CD8-positive, alpha-beta T cell (primary cell): ENCODE measurements at places on chromosomes 2 and 18.

DNA sequence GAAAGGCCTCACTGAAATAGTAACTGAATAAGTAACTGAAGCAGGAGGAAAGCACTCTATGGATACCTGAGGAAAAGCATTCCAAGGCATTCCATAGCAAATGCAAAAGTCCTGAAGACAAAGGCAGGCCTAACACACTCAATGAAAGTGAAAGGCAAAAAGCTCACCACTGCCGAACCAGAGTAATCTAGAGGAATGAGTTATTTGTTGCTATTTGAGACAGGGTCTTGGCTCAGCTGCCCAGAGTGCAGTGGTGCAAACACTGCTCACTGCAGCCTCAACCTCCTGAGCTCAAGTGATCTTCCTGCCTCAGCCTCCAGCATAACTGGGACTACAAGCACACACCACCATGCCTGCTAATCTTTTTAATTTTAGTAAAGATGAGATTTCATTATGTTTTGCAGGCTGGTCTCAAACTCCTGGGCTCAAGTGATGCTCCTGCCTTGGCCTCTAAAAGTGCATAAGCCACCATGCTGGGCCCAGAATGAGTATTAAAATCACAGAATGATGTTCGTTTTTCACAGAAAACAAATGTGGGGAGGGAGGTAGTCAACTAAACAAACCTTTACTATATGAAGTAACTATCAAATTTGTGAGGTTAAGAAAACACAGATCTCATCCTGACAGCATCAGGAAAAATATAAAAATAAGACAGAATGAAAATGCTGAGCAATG is 17.9 kb downstream of the PIAS2 start:
- DNase-seq = no peak

DNA sequence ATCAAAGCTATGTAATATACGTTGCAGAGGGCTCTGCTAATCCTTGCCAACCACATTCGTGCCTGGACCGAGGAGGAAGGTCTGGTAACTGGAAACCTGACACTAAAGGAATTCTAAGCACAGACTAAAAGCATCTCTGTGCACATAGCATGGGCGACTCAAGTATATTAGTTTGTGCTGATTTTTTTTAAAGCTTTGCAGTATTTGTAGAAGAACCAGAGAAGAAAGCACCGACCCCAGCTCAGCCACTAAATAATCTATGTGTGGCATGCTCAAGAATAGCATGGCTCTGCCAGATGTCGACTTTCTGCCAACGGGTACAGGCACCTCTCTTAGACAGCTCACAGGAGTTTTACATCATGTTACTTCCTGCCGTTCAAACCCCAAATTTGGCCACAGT is 73.2 kb upstream of the NRP2 start:
- no peak for DNase-seq

DNA sequence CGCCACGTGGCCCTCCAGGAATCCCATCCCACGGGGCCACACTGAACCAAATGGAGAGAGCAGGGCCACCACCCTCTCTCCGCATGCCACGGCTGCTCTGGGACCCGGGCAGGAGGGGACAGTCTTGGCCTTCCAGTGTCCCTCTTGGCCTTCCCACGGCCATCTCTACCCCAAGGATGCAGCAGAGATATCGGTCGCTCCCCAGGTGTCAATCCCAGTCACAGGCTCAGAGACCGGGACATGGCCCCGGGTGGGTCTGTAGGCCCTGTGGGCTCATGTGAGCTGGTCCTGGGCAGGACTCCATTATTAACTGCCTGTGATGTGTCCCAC is 15.3 kb downstream of the CAPN10 start:
- no peak for DNase-seq

GRCh38 chr2:20378891-20379519 is 28.4 kb upstream of the PUM2 start:
- DNase-seq = no peak

DNA sequence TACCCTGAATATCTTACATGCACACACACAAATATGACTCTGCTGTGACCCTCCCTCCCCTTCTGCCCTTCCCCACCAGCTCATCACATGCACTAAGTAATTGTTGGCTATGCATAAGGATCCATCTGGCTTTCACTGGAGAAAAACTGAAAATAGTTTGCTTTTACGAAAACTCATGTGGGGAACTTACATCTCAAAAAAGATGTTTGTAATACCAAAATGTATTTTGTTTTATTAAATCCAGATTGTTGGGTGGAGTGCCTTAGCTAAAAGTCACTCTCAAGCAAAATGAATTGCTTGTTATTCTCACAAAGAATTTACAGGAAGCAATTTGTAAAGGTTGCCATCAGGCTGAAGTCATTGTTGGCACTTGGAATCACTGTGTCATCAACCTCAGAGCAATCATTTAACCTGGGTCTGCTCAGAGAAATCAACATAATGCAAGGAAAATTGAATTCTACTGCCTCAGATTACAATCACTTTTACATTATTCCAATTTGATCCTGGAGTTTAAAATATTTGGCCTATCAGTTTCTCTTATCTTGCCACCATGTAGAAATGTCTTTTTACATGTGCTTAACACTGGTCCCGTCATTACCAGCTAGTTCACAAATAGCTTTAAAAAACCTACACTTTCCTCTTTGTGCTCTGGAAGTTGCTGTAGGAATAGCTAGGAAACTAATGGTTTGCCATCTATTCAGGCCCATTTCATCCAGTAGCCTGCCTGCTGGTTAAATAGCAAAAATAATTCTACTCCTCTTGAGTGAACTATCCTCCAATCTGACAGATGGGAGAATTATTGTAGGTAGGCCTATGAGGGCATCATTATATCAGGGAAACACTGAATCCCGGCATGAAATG is 90.3 kb upstream of the TMEM17 start:
- DNase-seq = no peak

GRCh38 chr18:46466234-46467160 is 190.5 kb downstream of the LOXHD1 start:
- no peak for DNase-seq

DNA sequence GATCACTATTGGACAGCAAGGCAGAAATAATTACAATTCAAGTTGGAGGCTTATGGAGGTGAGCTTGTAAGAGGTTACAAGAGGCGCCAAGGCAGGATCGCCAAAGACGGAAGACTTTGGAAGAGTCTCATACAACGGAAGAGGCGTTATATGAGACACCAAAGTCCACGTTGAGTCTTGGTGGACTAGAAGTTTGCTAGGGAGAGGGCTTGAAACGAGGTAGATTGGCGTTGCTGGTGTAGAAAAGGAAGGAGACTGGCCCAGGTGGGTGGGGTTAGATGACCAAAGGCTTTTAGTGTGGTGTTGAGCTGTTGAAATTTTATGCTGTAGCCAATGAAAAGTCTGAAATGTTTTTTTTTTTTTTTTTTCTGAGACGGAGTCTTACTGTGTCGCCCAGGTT is 1.4 kb downstream of the MSH2 start:
- no peak for DNase-seq

DNA sequence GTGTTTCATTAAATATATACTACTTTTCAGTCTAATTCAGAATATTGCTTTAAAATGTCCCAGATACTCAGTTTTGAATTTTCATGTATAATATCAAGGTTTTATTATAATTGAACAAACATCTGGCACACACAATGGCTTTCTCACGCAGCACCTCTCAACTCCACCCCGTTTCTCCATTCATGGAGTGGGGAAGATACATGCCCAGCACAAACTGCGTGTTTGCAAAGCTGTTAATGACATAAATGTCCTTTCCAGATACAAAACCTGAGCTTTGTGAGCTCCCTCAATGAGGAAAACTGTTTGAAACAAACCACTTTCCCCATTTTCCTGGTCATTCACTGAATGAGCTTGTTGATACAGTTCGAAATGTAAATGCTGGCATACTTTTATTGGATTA is 150.3 kb upstream of the RASGRP3 start:
- DNase-seq = no peak

DNA sequence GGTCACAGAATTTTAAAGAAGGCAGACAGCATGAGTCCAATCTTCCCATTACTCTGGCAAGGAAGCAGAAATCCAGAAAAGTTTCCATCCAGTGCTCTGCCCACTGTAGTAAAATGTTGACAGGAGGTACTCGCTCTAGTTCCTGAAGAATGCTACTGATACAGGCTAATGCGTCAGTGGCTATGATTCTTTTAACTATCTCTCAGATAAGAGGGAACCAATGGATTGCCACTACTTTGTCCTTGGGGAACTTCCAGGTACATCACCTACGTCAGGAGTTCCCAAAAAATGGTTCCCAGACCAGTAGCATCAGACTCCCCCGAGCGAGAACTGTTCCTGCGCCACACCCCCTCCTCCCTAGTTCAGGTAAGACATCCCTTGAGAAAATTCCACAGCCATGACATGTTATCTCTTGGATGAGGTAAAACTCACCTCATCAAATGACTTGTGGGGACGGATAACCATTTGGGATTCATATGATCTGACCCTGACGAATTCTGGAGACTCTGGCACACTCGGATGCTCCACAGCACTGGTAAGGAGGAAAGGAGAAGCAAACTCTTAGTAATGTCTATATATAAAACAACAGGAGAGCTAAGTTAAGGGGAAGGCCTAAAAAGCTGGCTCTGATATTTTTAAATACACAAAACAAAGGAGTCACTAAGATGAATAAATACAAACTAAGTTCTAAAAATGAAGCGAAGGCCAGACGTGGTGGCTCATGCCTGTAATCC is 16.5 kb downstream of the STARD7 start:
- no peak for DNase-seq

GRCh38 chr2:150256736-150257135 is 230.7 kb downstream of the RND3 start:
- no peak for DNase-seq

- no peak for DNase-seq
Measured at GRCh38 chr2:39618736-39619135, 47.0 kb upstream of the TMEM178A start.

GRCh38 chr2:25881764-25882163 is 3.5 kb upstream of the ASXL2 start:
- DNase-seq = no peak

DNA sequence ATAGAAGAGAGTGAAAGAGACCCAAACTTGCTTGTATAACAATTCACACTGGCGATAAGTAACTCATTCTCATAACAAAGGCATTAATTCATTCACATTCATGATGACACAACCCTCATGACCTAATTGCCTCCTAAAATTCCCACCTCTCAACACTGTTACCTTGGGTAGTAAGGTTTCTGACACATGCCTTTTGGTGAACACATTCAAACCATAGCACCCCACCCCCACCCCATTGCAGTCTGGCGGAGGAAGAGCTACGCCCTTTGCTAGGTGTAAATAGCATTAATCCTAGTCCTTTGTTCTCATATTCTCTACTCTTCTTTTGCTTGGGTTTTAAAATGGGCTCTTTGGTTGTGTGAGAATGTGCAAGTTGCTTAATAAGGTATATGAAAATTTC is 361.5 kb downstream of the DSEL start:
- no peak for DNase-seq

DNA sequence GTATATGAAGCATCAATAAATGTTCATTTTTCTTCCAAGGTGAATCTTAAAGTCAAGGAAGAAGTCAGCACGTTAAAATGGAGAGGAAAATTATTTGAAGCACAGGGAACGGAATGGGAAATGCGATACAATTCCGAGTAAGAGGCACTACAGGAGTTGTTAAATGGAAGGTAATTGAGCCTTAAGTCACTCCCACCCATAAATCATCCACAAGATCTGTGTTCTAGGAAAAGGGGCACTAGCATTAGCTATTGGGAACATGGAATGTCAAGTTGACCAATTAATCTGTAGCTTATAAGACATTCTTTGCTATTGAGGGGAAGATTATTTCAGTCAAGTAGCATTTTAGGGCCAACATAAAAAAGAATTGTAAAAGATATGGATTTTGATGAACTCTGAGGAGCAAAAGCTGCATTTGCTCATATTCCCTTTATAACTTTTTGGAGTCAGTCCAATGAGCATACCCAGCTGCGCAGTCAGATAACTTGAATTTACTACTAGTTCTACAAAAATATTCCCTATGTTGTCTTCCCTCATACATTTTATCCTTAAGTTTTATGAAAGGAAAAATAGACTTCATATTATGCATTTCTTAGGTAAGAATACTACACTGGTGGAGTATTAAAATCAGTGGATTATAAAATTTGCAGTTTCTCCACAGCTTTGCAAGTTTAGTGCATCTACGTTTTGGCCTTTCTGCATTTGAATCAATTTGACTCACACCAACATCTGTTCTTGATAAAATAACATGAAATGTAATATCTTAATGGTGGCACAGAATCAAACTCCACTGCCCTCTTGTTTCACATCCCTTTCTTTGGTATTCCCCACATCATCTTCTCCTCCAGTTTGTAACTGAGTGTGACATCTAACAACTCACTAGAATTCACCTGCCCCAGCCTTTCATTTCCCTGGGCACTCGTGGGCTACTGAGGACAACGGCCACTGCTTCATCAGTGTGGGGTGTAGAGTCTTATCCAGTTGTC is 95.6 kb downstream of the SP3 start:
- no peak for DNase-seq

DNA sequence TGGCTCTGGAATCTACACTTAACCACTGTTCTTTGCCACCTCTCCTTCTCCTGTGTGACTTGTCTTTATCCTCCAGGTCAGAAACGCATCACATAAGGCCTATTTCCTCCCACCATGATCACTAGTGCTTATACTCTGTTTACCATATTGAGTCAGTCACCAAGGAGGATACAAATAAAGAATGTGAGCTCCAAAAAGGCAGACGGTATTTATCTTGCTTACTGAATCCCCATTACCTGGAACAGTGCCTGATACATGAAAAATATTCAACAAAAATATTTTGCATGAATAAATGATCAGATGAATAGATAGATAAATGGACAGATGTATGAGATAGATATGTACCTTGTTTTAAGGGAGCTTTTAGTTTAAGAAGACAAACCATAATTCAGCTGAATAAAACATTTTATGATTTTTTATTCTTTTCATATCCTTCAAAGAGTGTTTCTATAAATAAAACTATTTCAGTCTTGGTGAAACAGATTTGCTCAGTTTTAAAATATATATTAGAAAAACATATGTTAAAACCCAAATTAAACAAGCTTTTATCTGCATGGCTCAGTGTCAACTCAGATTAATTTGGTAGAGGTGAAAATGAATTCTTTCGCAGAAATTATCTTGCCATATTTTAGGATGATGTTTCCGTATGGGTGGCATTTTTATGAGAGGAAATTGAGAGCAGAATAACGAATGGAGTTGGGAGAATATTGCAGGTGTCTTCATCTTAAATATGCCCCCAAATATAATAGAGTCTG is 799.9 kb downstream of the DCC start:
- no peak for DNase-seq

- no peak for DNase-seq
Measured at GRCh38 chr2:12316476-12316875, 400.3 kb upstream of the TRIB2 start.

- no peak for DNase-seq
Measured at GRCh38 chr2:62415019-62415431, 91.0 kb downstream of the TMEM17 start.
